ENCODE measurements at places on chromosomes 5 and 9.

GRCh38 chr5:129766798-129767197 is 18.9 kb downstream of the MINAR2 start:
- no peak for DNase-seq

GRCh38 chr5:139512786-139513390 is 30.3 kb upstream of the STING1 start:
- DNase-seq: no peak

DNA sequence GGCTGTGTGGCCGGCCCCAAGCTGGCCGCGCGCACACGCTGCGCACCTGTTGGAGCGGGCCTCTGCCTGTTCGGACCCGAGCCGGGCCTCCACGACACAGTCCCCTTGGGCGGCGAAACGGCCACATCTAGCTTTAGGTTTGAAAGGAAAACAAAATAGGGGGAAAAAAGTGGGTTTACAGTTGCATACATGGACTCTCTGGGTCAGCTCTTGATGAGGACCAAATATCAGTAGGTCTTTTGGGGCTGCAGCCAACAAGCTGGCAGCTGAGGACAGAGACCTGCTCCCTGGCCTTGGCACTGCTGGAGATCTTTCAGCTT is 20.7 kb downstream of the IGIP start:
- DNase-seq: no peak

- no peak for DNase-seq
These were observed 8.9 kb downstream of the RECK start for GRCh38 chr9:36045610-36046009.

- DNase-seq: no peak
These were observed 223.9 kb upstream of the ADAMTSL1 start for GRCh38 chr9:18250053-18250452.

DNA sequence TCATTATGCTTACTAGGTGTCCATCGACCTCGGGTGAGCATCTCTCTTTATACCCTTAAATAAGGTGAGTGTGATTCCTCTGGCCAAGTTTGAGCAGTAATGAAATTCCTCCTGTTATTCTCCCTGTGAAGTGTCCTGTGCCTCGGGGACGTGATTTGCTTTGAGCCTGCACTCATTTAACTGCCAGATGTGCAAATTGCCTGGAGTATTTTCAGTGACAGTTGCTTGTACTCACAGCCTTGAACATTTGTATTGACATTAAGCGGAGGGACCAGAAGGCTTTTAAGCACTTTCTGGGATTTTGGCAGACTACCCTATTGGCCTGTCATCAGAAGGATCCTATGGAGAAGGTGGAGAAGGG is 126.9 kb downstream of the DOCK2 start:
- no peak for DNase-seq

GRCh38 chr9:123536455-123536868 is 180.5 kb downstream of the CRB2 start:
- no peak for DNase-seq

- no peak for DNase-seq
These were observed 8.6 kb downstream of the GOLGA1 start for GRCh38 chr9:124932333-124932732.

DNA sequence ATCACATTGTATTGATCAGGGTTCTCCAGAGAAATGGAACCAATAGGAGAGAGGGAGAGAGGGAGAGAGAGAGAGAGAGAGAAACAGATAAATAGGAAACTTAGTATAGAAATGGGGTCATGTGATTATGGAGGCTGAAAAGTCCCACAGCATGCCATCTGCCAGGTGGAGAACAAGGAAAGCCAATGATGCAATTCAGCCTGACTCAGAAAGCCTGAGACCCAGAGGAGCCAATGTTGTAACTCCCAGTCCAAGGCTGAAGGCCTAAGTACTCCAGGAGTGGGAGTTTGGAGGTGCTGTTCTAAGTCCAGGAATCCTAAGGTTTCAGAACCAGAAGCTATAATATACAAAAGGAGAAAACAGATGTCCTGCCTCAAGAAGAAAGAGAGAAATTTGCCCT is 48.4 kb upstream of the ISOC1 start:
- DNase-seq: no peak

DNA sequence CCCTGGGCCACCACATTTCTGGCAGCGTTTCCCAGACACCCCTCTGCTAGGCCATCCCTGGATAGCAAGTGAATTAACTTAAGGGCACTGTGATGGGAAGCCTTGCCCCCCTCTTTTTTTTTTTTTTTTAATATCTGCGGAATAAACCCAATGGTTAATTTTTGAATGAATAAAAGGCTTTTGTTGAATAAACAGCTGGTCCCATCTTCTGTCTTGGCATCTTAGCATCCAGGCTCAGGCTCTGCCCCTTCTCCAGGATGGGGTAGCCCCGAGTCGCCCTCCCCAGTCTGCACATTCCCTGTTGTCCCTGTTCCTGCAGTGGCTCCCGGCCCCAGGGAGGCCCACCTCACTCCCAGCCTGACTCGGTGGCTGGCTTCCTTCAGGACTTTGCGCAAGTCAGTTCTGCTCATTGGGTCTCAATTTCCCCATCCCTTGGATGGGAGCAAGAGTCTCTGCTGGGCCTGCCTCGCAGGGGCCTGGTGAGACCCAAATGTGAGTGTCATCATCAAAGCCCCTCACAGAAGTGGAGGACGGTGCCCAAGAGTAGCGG is 29.0 kb upstream of the HMCN2 start:
- no peak for DNase-seq

- peak; percentile 93 for DNase-seq
These were observed 841 bp downstream of the RAD23B start for GRCh38 chr9:107283623-107284616.

DNA sequence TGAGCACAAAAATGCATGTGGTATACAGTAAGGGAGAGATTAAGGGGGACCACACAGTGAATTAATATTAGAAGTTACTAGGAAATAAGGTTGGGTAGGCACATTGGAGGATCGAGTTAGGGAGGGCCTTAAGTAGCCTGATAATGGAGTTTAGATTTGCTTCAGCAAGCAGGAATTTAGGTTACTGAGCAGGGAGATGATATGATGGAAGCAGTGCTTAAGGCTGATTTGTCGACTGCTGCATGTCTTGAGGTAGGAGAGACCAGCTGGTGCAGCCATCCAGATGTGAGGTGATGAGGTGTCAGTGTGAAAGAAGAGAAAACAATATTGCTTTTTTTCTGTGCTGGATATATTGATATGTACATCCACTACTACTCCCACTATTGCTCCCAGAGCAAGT is 55.2 kb upstream of the ACTBL2 start:
- DNase-seq: no peak

DNA sequence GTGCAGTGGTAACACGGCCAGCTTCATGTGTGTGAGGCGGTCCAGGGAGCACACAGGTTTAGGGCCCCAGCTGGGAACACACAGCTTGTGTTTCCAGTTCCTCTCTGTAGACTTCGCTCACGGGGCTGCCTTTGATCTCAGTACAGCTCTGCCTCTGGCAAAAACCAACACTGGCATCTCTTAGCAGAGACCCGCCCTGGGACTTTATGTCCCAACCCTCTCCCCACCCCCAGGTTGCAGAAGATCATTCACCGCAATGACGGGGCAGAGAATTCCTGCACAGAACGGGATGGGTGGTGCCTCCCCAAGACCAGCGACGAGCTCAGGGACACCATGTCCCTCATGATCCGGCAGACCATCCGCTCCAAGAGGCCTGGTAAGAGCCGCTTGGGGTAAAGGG is 5.2 kb upstream of the CEL start:
- no peak for DNase-seq

DNA sequence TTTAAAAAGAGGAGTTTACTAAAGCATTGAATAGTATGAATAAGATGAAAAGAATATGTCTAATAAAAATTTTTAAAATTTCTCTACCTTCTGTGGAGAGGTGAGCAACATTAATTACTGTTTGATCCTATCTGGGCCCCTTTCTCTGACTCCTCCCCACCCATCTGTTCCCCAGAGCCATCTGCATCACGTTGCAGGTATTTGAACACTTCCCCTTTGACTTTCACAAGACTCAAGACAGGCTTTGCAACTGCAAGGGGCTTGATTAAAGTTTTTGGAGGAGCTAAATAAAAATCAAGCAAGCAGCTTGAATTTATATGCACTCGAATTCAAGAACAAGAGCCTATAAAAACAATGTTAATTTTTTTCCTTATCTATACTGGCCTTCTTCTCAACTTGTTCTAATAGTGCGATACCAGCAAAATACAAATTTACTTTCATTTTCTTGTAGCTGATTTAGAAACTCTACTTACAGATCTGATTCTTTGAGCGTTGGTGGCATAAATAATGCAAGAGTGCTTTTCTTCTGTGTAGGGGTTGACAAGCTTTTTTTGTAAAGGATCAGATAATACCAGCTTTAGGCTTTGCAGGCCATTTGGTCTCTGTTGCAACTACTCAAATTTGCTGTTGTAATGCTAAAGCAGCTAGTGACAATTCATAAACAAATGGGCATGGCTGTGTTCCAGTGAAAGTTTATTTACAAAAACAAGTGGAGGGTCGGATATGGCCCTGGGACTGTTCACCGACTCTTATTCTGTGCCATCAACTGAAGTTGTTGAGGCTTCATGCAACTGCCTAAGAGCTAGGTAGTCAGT is 21.2 kb downstream of the TXNDC8 start:
- DNase-seq: no peak

DNA sequence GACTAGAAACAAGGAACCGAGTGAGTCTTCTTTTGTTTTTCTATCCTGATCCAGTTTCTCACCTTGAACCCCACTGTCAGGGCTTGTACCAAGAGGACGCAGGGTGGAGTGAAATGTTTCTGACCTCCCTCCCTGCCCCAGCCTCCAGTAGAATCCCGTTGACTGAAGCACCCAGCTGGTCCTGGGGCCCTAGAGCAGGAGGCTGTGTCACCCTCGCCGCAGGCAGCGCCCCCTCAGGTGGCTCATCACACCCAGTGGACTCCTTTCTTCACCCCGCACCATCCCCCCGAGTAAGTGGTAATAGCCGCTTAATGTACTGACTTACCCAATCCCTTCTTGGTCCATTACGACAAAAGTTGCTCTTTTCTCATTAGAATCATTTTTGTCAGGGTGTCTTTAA is 53.8 kb downstream of the MVB12B start:
- no peak for DNase-seq

GRCh38 chr5:168607946-168608345 is 28.8 kb upstream of the PANK3 start:
- no peak for DNase-seq

DNA sequence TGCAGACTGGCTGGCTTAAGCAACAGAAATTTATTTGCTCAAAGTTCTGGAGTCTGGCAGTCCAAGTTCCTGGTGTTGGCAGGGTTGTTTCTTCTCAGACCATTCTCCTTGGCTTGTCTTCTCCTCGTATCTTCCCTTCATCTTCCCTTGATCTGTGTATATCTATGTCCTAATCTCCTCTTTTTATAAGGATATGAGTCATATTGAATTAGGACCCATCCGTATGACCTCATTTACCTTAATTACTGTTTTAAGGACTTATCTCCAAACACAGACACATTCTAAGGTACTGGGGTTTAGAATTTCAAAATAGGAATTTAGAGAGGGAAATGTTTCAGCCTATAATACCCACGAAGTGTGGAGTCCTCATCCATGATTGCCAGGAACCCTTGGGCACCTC is 13.1 kb upstream of the LPAR1 start:
- no peak for DNase-seq

- no peak for DNase-seq
These were observed 215.7 kb downstream of the PAX5 start for GRCh38 chr9:36818242-36818938.

GRCh38 chr9:131053896-131054295 is 42.4 kb upstream of the AIF1L start:
- DNase-seq: no peak

GRCh38 chr9:125485471-125486151 is 221.4 kb downstream of the MAPKAP1 start:
- DNase-seq: no peak

GRCh38 chr9:69339620-69340019 is 14.6 kb downstream of the ENTREP1 start:
- no peak for DNase-seq

- DNase-seq: no peak
These were observed 124.0 kb downstream of the RGS3 start for GRCh38 chr9:113587471-113588031.

GRCh38 chr5:163822548-163822947 is 317.1 kb downstream of the MAT2B start:
- DNase-seq: no peak

DNA sequence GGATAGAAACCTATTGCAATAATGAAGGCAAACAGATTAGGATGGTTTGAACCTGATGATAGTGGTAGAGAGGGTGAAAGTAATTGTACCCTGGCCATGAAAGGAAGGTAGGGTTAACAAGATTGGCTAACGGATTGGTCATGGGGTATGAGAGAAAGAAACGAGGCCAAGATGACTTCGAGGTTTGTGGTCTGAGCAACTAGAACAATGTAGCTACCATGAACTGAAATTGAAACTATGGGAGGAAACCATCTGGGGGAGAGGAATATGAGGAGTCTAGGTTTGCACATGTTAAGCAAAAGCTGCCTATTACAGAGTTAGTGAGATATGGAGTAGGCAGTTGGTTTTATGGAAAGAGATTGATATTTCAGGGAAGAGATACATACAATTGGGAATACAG is 406.0 kb downstream of the PRELID2 start:
- DNase-seq: no peak

All from SW480 (cell line).